ENCODE measurements at places on chromosomes 3 and 15. TPM values are rescaled to one million over a fixed set of nuclear protein-coding genes. Genes with fewer than 3 reads are reported as not detected.

Gene MKRN3
- not detected for polyA plus RNA-seq

Gene TEX55
- polyA plus RNA-seq = not detected

Gene KCNMB3
- 1.7 TPM for polyA plus RNA-seq

Gene VPS33B
- polyA plus RNA-seq = 11.8 TPM

Gene GANC
- polyA plus RNA-seq = 6.5 TPM
